ENCODE measurements at places on chromosomes 4 and X.

DNA sequence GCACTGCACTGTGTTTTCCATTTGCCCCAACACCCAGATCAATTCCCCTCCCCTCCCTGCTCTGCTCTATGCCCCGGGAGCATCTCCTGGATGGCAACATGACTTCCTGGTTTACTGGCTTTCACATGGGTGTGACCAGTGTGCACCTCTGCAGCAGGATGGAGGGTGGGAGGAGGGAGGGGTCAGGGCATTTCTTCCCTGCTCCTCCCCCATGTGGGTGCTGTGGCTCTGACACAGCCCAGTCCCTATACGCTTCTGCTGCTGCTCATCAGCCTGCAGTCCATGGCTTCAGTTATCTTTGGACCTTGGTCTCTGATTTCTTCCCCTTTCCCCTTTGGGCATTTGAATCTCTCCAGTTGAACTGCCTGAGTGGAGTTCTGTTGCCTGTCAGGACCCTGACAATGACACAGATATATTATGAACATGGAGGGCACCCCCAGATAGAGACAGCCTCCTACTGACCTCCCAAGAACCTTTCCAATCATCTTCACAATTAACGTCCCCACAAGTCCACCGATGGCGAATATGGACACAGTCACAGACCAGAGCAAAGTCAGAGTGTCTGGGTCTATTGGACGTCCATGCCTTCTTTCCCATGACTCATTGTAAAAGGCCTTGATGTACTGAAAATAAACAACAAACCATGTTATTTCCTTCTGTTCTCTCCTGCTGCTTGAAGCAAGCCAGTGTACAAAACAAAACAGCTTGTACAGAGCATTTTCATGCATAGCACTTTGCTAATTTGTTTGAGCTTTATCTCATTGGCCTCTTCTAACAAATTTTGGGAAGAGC is 24.8 kb downstream of the SLC2A9 start:
- DNase-seq: no peak

DNA sequence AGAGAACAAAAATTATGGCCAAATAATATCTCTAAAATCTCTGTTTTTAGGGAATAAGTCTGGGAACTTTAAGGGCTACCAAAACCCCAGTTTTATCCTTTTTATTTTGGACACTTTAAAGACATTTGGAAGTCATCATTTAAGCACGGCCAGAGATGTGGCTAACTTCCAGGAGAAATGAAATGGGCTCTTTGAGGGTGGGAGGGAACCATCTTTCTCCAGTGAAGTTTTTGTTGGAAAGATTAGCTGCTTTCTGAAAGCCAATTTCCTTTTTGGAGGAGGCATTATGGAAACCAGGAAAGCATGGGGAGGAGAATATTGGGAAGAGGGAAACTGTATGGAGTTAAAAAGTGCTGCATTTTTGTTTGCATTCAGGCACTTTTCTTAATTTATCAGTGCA is 4.8 kb downstream of the VSIG1 start:
- DNase-seq: no peak

GRCh38 chr4:102778720-102779119 is 18.0 kb upstream of the MANBA start:
- DNase-seq: no peak

DNA sequence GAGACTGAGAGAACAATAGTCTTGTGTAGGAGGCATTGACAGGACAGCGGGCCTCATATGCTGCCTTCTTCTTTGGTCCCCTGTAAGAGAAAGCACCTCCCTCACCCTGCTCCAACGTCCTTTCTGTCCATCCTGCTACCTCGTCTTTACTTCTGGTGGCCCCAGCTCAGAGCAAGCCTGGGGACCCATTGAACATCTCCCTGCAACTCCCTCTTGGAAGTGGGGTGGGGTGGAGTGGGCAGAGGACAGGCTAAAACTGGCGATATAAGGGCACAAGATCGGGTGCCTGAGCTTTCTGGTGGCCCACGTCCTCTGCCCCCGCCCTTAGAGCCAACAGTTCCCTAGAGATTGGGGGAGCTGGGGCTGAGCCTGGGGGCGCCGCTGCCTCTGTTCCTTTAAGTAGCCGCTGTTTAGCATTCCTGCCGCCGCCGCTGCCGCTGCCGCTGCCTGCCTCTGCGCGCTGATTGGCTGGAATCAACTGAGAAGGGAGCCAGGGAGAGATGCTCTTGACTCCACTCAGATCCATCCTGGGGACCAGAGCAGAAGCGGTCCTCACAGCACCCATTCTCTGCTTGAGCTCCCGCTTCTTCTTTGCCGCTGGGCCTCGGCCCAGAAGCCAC is at the start of gene DLG3:
DLG3 (plus strand) TSS at position 510 of the 620 bp plus-strand sequence. CDS start 367 bp downstream, outside the sequence.
- DNase-seq: no peak

- no peak for DNase-seq
These were observed 190.6 kb downstream of the DLG3 start for GRCh38 chrX:70635227-70635626.

DNA sequence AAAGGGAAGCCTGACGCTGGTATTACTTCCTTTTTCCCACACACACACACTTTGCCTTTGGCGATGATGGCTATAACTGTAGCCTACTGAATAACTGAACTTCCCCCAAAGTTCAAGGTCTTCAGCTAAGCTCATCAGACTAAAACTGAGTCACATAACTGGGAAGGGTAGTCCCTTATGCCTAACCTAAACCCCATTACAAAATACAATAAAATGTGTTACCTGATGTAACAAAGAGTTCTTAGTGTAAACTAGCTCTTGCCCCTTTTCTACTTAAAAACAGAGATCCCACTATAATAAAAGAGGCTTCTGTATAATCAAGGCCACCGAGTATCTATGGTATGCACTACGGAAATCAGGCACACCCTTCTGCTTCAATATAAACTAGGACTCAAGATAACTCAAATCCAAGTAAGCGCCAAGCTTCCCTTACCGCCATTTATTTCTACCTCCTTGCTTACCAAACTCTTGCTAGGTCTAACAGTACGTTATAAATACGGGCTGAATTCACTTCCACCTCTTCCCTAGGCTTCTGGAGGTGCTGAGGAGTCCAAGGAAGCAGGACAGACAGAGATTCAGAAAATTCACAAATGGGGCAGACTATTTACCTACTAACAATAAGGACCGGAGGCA is 2.4 kb downstream of the OTUD4 start:
- no peak for DNase-seq

DNA sequence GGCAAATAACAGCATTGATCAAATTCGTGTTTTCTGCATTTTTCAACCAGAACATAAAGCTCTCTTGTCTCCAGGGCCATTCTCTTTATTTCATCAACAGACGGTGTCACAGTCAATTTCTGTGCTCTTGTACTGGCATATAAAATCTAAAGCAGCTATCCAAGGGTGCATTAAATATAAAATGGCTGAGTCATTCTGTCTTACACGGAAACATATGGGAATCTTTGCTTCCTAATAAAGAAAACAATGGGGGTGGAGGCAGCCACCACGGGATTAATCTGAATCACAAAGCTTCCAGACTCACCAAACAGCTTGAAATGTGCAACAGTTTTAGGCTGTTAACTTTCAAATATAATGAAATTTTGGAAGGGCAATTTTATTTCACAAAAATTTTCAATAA is 132.6 kb downstream of the IL15 start:
- DNase-seq: no peak

- no peak for DNase-seq
These were observed 34.2 kb downstream of the CYTL1 start for GRCh38 chr4:4985036-4985435.

DNA sequence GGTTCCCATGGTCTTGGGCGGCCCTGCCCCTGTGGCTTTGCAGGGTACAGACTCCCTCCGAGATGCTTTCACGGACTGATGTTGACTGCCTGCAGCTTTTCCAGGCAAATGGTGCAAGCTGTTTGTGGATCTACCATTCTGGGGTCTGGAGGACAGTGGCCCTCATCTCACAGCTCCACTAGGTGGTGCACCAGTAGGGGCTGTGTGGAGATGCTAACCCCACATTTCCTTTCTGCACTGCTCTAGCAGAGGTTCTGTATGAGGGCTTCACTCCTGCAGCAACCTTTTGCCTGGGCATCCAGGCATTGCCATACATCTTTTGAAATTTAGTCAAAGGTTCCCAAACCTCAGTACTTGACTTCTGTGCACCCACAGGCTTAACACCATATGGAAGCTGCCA is 176.1 kb downstream of the DCAF12L1 start:
- no peak for DNase-seq

DNA sequence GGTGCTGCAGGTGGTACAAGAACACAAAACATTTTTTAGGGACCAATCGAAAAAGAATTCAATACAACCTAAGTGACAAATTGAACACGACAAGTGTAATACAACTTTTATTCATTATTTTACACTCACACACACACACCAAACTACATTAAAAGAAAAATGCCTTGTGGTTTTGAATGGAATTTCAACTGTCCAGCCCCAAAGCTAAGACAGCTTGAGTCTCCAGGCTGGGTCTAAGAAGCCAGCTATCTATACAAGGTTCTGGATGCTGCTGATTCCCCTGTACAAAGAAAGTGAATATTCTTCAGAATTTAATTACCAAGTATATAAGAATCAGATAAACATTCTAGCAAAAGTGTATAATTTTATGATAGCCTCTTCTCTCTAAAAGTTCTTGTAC is 118.2 kb downstream of the PPP3CA start:
- DNase-seq: no peak

- no peak for DNase-seq
These were observed 6.3 kb downstream of the GABRA4 start for GRCh38 chr4:46986922-46987638.

- peak; percentile 72 for DNase-seq
These were observed 464 bp downstream of the RAP1GDS1 start for GRCh38 chr4:98261405-98262291.

- no peak for DNase-seq
These were observed 35.8 kb upstream of the TMEM164 start for GRCh38 chrX:109967156-109967555.

DNA sequence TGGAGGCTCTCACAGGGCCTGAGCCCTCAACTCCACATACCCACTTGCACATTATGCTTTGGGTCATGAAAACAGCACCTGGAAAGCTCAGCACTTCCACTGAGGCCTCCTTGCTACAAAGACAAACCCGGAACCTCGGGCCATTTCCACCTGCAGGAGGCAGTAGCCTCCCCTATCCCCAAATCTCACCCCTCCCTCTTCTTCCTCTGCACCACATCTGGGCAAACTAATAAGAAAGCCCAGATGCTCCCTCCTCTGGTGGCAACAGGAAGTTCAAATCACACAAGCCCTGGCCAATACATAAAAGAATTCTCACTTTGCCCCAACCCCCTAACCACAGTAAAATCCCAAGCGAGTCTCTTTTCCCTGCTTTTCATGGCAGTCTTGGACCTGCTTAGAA is 136.4 kb downstream of the MAPK10 start:
- DNase-seq: no peak

- DNase-seq: no peak
These were observed 481.7 kb upstream of the AGA start for GRCh38 chr4:177923888-177924287.

- no peak for DNase-seq
These were observed 76.4 kb downstream of the ZFYVE28 start for GRCh38 chr4:2341911-2342652.

DNA sequence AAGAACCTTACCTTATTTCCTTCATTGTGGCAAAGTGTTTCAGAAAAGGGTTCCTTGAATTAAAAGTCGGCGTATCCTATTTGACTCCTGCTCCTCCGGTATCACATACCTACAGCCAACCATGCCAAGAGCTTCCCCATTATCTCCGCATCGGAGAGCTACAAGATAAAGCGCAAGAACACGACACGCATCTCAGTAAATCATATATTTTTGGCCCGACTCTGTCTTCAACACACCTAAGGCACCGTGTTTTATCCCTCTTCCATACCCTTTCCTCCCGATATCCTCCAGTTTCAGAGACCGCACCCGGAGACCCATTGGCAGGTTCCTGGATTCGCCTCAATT is 497 bp upstream of the THAP9 start:
- DNase-seq: no peak

- no peak for DNase-seq
These were observed 1655.8 kb upstream of the TENM3 start for GRCh38 chr4:180587379-180587778.

DNA sequence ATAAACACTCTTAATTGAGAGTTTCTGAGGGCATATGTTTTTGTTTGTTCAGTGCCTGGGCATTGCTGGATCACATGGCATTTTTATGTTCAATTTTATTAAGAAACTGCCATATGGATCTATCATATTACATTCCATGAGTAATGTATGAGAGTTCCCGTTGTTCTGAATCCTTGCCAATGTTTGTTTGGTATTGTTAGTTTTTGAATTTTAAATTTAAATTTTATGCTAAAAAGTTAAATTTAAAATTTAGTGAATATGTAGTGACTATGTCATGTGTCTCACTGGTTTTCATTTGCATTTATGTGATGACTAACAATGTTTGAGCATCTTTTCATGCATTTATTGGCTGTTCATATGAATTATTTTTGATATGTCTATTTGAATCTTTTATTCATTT is 54.8 kb upstream of the GEMIN8 start:
- DNase-seq: no peak

- no peak for DNase-seq
These were observed 67.9 kb downstream of the AFF1 start for GRCh38 chr4:87002682-87003043.

GRCh38 chr4:142952821-142953580 is 106.9 kb upstream of the INPP4B start:
- DNase-seq: no peak

Data from sciatic nerve (tissue), 2 donors.